ENCODE measurements at places on chromosomes 1 and 21.

- no peak for DNase-seq
These were observed 29.5 kb downstream of the LMO4 start for GRCh38 chr1:87358219-87358618.

DNA sequence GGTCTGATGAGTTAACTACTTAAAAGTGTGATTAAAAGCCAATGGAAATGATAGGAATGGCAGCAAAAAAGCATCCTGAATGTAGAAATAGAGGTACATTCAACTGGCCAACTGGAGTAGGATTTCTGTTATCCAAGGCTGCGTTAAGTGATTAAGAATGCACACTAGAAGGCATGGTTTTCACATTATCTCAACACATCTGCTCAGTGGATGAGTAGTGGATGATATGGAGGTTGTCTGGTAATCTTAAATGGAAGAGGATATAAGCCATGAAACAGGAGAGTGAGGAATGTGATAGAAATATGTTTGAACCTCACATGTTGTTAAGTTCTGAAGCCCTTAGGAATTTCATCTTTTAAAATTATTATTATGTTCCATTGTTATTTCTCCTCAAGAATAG, 839.9 kb downstream of the USP25 start:
- DNase-seq, result no peak

DNA sequence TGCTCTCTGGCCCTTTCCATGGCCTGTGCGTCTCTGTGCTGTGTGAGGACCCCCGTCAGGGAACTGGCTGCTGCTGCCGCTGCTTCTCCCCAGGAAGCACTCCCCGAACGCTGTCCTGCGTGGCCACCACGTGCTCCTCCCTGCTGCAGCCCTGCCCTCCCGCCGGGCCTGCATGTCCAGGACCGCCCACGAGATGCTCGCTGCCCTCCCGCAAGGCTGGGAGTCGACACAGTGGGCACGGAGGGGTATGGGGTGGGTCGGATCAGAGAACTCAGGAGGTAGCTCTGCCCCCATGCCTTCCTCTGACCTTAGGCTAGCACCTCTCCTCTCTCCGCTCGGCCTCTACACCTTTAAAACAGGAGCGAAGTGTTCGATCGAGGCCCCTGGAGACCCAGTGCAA, 171.9 kb upstream of the AJAP1 start:
- no peak for DNase-seq

- DNase-seq, result no peak
These were observed 29.7 kb downstream of the KCNA2 start for GRCh38 chr1:110576441-110576840.

- DNase-seq, result no peak
These were observed 2.5 kb upstream of the MX2 start for GRCh38 chr21:41359286-41359685.

DNA sequence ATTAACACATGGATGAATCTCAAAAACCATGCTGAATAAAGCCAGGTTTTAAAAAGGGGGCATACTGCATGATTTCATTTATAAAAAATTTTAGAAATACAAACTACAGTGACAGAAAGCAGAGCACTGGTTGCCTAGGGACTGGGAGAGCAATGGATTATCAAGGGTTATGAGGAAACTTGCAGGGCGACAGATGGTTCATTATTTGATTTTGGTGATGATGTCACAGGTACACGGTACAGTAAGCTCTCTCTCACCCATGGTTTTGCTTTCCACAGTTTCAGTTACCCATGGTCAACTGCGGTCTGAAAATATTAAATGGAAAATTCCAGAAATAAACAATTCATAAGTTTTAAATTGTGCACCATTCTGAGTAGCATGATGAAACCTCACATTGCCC, 14.1 kb downstream of the VAMP4 start:
- no peak for DNase-seq

DNA sequence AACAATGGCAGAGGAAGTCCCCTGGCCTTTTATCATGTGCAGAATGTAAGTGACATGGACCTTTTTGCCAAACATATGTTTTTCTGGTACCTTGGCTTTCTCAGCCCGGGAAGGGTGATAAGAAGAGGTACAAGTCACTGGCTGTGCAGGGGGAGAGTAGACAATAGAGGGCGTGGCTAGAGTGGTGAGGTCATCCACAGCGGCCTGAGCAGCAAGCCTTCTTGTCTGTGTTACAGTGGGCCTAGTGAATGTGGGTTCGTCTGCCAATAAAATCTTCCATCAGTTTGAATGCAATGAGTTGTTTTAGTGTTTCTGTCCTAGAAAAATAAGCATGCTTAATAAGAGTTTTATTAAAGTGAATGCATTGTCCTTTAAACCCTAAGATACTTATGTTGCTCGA, 59.0 kb upstream of the PGD start:
- no peak for DNase-seq

DNA sequence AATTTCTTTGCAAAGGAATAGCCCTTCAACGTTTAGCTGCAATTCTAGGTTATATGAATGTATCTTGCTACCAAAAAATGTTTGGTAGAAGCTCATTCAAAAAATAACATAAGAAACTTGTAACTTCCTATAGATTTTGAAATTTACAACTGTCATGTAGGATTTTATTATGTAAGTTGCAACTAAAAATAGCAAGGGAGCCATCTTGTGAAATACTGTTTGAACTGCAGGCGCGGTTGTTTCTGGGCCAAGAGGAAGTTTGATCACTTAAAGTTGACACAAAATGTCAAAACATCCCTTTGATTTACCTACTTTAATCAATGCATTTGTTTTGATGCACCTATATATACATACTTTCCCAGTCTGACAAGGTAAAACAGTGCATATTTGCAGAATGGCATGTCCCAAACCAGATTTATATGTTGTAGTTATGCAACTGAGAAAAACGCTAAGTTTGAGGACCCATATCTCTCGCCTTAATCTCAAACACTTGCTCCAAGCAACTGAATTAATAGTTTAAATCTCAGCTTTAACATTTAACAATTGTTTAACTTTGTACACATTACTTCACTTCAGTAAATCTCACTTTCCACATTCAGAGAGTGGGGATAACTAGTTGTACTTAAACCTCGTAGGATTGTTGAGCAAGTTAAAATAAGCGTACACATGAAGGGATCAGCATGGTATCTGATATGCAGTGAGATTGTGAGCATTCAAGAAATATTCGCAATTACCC, 63.9 kb downstream of the KCNK2 start:
- DNase-seq, result no peak

DNA sequence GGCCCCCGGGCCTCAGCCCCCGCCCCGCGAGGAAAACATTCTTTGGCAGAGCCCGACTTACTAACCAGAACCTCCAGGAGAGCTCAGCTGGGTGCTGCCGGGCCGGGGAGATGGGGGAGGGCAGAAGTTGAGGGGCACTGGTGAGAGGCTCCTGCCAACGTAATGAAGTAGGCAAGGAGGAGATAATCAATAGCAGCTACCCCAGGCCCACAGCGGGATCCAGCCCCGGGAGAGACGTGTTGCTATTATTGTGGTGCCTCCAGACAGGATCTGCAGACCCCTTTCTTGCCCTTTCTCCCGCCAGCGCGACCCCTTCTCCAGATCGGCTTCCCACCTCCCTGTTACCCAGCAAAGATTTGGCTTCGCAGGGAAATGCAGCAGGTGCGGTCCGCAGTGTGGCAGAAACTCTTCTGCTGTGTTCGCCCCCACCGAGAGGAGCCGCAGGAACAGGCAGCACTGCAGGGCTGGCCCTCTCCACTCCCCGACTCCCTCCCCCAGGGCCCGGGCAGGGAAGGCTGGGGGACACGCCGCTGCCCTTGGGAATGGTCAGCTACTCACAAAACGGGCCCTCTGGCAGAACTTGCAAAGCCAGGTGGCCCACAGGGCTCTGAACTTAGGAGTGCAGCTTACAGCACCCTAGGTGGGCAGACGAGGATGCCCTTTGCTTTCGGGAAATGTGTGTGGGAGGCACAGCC, 1.5 kb upstream of the KCNA2 start:
- no peak for DNase-seq

GRCh38 chr1:76426606-76427005, 352.1 kb downstream of the ST6GALNAC3 start:
- no peak for DNase-seq

DNA sequence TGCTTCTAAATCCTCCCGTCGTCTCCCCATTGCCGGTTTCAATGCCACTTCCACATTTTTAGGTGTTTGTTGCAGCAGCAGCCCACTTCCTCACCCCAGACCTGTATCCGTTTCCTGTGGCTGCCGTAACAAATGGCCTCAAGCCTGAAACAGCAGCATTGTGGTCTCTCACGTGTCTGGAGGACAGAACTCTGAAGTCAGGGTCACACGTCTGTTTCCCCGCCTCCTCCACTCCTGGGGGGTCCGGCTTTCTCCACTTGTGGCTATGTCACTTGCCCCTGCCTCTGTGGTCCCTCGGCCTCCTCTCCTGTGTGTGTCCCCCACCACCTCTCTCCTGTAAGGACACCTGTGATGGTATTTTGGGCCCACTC, 21.8 kb downstream of the TRPM2 start:
- DNase-seq, result no peak

Data from AG04450 (cell line).